Stimulated activated CD8-positive, alpha-beta memory T cell treated with anti-CD3 and anti-CD28 coated beads, Interleukin-7, amount 100 ng/mL, for 1 hour (primary cell): ENCODE measurements at places on chromosomes 5 and 9.

GRCh38 chr9:99092643-99093491 is 12.0 kb upstream of the TGFBR1 start:
- DNase-seq, result no peak

GRCh38 chr9:17191082-17191481 is 56.2 kb downstream of the CNTLN start:
- DNase-seq, result no peak

DNA sequence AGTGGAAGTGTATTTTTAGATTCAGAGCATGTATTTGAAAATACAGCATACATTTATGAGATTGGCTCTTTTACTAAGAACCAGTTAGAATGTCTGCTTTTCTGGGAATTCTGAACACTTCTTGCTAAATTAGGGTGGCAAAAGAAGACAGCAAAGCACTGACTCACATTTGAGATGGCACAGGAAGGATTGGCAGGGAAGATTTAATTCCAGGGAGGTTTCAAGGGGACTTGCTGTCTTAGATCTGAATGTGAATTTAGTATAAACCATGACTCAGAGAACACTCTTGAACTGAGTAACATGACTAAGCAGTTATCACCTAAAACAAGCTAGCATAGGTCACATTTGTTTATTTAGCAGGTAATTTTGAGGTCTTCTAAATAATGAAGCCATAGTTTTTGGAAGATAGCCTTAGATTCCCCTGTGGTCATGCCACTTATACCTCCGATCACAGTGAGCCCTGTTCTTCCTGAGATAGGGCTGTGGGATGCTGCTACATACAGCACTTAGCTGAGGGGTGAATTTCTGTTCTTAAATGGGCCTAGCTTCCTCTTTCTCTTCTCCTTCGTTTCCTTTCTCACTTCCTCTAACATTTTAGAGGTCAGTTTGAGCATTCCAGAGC is 173.8 kb downstream of the PCSK1 start:
- no peak for DNase-seq

DNA sequence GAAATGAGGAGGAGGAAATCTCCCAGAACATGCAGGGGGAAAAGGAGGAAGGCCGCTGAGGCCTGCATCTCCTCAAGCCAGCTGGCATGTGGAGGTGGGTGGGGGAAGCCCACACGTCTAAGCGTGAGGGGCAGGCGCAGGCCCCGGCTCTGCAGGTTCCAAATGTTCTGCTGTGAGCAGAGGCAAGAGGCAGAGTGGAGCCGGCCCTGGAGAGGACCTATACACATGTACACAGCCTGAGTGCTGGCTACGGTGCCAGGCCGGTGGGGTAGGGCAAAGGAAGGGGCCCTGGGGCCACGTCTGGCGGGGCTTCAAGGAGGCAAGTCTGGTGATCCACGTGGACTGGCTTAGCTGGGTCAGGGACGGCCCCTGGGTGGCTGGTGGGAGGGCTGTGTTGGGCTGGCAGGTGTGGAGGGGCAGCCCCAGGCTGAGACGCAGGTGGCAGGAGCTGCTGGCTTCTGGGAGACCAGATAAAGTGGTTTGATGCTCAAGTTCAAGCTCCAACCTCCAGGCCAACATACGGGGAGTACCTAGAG is 26.4 kb downstream of the LPCAT1 start:
- DNase-seq, result no peak

- no peak for DNase-seq
These were observed 84.8 kb downstream of the SLC1A3 start for GRCh38 chr5:36691226-36691625.

- no peak for DNase-seq
These were observed 27.1 kb downstream of the FRMD3 start for GRCh38 chr9:83511051-83511450.

- no peak for DNase-seq
These were observed 454.3 kb upstream of the CTNND2 start for GRCh38 chr5:12358371-12359090.

DNA sequence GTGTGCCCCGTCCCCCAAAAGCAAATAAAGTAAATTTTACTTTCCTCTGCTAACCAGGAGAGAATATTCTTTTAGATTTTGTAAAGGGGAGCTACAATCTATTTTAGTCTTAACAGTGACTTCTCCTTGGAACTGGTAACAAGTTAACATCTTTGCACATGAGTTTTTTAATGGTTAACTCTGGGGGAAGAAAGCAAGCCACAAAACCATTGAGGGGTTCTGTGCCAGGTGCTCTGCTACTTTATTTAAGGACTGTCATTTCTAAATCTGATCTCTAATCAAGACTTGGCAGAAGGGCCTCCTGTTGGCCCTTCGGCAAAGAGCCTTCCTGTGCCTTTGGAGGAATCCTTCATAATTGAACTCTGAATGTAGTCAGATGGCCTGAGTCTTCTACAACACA is 153.4 kb downstream of the SLC12A2 start:
- no peak for DNase-seq

DNA sequence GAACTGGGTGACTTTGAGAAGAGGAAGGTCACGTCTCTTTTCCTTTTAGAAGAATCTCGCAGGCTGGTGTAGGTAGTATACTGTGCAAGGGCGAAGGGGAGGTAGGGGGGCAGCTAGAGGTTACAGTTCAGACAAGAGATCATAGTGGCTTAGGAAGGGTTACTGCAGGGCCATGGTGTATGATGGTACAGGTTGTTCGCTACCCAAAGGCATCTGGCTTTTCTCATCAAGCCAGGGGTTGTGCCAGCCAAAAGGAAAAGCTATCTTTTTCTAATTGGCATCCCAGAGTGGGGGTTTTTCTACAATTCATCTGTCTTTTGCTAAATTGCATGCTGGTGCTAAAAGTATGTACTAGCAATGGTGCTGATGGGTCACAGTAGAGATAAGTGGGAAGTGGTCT is 22.8 kb downstream of the MAMDC2 start:
- DNase-seq, result no peak

GRCh38 chr9:106110483-106110882 is 416.1 kb downstream of the TMEM38B start:
- no peak for DNase-seq

- no peak for DNase-seq
These were observed 20.7 kb upstream of the SLC1A3 start for GRCh38 chr5:36585701-36586100.

DNA sequence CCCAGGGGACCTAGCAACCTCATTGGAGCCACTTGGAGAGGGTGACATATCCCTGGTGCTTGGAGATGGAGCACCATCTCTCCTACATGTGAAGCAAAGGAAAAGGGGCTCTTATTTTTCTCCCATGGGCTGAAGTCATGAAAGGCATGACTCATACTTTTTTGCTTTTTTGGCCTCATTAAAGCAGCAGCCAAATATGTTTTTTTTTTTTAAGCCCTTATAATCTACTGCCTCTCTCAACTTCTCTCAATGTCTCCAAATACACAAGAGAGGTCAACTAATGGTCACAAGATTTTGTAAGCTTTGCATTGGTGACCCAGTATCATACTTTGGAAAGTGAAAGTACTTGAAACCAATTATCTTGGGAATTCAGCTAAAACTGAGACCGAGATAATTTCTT is 1.6 kb upstream of the CFAP90 start:
- DNase-seq, result no peak

- no peak for DNase-seq
These were observed 8.3 kb downstream of the NANS start for GRCh38 chr9:98064623-98065392.

GRCh38 chr9:126982215-126983002 is 67.8 kb downstream of the RALGPS1 start:
- no peak for DNase-seq

DNA sequence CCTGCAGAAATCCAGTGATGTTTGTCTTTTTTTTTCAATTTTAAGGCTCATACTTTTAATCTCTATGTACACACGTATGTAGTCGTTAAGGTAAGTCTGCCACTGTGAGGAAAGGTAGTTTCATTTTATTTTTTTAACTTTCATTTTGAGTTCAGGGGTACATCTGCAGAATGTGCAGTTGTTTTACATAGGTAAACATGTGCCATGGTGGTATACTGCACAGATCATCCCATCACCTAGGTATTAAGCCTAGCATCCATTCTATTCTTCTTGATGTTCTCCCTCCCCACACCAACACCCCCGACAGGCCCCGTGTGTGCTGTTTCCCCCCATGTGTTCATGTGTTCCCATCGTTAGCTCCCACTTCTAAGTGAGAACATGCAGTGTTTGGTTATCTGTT is 19.7 kb downstream of the MUSK start:
- DNase-seq, result no peak

GRCh38 chr9:34590381-34591247 is 1.1 kb upstream of the CNTFR start:
- no peak for DNase-seq

DNA sequence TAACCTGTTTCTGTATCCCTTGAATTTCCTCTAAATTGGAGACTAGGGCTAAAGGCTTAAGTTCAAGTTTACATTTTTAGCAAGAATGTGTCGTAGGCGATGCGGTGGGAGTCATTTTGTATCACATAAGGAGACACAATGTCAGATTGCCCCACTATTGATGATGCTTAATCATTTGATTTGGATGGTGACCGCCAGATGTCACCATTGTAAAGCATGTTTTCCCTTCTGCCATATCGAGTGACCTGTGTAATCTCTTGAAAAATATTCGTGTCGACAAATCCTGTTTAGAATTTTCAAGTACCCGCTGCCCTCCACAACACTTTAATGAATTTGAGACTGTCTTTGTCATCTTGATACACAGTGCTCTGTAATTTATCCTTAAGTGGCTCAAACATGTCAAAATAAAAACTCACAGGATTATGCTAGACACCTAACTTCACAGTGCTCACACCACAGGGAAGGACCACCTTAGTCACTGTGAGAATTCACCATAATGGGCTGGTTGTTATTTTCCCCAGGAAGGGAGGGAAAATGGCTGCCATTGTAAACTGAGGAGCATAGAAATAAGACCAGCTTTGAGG is 34.5 kb upstream of the SLC46A2 start:
- DNase-seq, result no peak

GRCh38 chr5:179802207-179802883 is 4.3 kb downstream of the MGAT4B start:
- DNase-seq, result no peak

DNA sequence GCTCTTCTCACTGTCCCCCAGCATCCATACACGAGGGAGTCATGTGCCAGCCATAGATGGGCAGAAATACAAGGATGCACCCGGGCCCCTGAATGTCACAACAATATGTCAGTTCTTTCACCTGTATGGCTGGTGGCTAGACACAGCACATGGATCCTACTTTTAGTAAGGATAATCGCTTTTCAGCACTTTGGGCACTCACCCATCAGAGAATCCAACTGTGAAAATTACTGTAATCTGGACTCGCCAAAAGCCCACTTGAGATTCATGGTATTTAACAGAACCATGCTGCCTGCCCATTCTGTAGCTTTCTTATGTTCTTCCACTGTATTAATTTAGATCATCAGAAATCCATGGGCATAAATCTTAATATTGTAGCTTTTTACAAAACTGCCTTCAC is 124.8 kb downstream of the FRMD3 start:
- DNase-seq, result no peak

GRCh38 chr9:105971986-105972385 is 277.6 kb downstream of the TMEM38B start:
- no peak for DNase-seq

DNA sequence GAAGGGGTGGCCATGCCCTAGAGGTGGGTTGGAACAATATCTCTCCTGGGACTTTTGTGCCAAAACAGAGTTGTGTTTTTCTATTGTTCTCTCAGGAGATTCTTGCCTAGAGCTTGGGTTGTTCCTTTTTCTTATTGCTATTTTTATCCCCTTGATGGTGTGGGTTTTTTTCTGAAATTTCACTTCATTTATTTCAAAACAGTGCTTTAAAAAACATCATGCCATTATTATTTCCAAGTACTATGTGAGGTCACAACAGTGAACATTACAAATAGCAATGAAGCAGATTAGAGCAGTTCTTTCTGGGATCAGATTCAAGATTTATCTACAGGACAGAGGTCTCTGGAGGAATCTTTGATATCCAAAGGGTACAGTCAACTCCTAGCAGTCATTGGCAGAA is 76.6 kb downstream of the ACTBL2 start:
- DNase-seq, result no peak

- DNase-seq, result no peak
These were observed 609.1 kb upstream of the DMAC1 start for GRCh38 chr9:8408575-8409190.

DNA sequence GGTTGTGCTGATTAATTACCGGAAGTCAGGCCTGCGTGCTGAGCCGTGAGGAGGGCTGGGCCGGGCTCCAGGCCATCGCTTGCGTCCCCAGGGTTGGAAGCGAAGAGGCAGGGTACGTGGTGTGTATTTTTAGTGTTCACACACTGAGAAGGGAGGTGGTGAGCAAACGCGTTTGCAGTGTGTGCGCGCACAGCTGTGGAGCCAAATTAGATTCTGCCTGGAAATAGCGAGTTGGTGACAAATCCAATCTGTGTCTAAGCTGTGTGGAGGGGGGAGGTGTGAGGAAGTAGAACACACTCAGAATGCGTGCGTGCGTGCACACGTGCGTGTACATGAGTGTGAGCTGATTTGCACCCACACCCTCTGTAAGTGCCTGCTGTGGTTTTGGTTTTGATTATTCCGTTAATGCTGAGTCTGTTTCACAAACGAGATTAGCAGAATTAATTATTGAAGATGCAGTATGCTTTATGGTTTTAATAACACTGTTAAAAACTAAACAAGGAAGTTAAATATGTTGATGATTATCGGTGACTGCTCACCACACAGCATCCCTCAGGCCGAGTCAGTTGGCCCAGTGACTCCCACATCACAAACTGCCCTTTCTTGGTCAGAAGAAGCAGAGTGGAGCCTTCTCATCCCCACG is 111.8 kb upstream of the FCN2 start:
- no peak for DNase-seq

DNA sequence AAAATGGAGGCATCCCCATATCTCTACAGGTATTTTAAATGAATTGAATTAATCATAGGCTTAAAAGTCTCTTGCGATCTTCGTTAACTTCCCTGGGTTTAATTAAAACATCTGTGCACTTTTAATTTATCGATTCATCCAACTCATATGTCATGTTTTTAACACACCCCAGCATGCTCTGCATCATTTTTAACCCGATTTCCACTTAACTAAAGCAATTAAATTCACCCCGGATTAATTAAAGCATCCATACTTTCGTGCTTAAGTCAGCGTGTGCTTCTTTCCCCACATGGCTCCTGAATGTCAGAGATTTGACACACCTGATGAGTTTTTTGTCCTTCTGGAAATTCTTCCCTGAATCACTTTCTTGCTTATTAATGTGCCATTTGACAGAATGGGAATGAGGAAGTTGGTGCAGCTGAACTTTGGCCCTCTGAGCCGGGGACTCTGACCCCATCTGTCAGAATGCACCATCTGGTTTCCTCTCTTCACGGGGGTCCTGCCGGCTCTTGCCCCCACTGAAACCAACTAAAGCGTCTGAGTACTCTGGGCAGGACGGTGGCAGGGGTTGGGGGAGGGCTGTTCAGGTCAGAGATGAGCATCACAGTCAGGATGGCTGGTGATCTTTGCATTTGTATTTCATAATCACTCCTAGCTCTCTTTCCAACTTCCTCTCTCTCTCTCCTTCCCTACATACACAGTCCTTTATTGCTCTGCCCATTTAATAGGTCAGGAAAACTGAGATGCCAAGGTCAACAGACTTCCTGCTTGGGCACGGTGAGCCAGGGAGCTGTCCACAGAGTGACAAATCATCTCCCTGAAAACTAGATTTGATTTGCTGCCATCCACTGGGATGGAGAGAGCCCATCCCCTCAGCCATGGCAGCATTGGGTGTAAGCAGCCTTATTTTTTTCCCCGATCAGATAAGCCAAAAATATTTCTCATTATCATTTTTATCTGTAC is 180.3 kb upstream of the WWC1 start:
- DNase-seq, result no peak

GRCh38 chr9:27528076-27528885 is 1.3 kb downstream of the MOB3B start:
- no peak for DNase-seq

GRCh38 chr9:135969064-135969683 is 8.0 kb upstream of the UBAC1 start:
- DNase-seq, result no peak
